Ureter (tissue), 1 donor: ENCODE measurements at places on chromosomes 2 and 18. TPM values are rescaled to one million over a fixed set of nuclear protein-coding genes. Genes with fewer than 3 reads are reported as not detected.

MRPL19 gene
- 52.9 TPM for total RNA-seq

PCARE gene
- not detected for total RNA-seq

CDH19 gene
- total RNA-seq, result 1.2 TPM

CYP1B1 gene
- total RNA-seq, result 12.3 TPM

DNPEP gene
- 86.6 TPM for total RNA-seq

TUBB8B gene
- total RNA-seq, result not detected

COLEC12 gene
- total RNA-seq, result 10.2 TPM

PLEK gene
- total RNA-seq, result 3.7 TPM

ALPI gene
- total RNA-seq, result not detected

WNT10A gene
- total RNA-seq, result 4.0 TPM

GATA6 gene
- total RNA-seq, result 12.6 TPM

ZBTB7C gene
- total RNA-seq, result 72.1 TPM

MYO7B gene
- 0.78 TPM for total RNA-seq

CCDC141 gene
- 2.8 TPM for total RNA-seq

TANK gene
- 81.2 TPM for total RNA-seq

HJURP gene
- 0.31 TPM for total RNA-seq

KCNS3 gene
- total RNA-seq, result 20.3 TPM

CHN1 gene
- 13.4 TPM for total RNA-seq

ARHGAP25 gene
- 14.7 TPM for total RNA-seq

ALPP gene
- total RNA-seq, result not detected

HRH4 gene
- not detected for total RNA-seq

FBXO48 gene
- 0.96 TPM for total RNA-seq

TNFAIP6 gene
- 1.9 TPM for total RNA-seq

GKN1 gene
- not detected for total RNA-seq

RAB27B gene
- total RNA-seq, result 42.1 TPM

CASP10 gene
- total RNA-seq, result 16.6 TPM
